ENCODE measurements at places on chromosomes 4 and X.

- ATAC-seq = no peak
Observed at GRCh38 chrX:150844016-150844415, 54.5 kb downstream of the CD99L2 start.

DNA sequence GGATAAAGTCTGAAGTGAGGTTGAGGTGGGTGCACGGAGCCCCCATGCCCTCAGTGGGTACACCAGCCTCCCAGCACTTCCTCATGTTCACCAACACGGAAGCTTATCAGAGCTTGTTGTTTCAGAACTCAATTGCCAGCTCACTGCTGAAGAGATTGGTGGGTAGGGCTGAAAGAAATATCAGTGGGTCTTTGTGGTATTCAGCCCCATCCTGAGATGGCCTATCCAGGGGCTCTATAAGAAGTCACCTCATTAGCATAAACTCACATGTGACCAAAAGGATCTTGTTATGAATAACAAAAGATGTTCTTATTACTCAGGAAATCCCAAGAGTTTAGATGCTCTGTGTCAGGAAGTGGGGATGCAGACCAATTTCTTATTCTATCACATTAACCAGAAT lies 177.3 kb downstream of the ARHGAP10 start:
- no peak for ATAC-seq

GRCh38 chrX:109134777-109135176 lies 347.1 kb downstream of the GUCY2F start:
- no peak for ATAC-seq

- ATAC-seq = no peak
Observed at GRCh38 chr4:3452376-3452775, 10.6 kb downstream of the HGFAC start.

- ATAC-seq = no peak
Observed at GRCh38 chr4:149238097-149238496, 577.5 kb downstream of the IQCM start.

- no peak for ATAC-seq
Observed at GRCh38 chrX:67787196-67787595, 243.4 kb downstream of the AR start.

DNA sequence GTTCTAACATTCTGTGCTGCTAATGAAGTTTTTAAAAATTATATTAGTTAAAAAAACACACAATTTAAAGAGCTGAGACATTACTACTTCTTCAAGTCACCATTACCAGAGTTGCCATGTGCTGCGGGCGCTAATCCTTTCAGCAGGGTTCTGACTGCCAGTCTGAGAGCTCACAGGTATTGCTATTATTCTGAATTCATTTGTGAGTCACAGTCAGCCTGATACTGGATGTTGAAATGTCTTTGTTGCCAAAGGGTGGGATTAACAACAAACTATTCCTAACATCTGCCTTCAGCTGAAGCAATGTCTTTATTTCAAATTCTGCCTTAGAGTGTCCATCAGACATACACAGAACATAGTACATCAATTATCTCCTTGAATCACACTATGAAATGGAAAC lies 197.1 kb upstream of the FGF13 start:
- no peak for ATAC-seq

DNA sequence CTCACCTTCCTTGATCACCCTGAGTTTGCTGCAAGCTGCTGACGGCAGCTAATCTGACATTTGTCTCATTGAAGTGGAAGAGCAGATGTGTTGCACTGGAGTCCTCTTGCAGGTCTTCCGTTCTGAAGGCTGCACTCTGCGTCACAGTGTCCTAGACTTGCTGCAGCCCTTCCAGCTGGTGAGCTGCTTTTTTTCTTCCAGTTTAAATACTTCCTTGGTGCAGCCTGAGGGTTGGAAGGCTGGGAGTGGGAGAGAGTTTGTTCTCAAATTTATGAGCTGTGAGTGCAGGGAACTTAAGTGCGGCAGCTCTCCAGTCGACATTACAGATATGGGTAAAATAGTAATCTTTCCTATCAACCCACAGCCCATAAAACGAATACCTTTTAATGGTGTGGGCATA lies 303.6 kb upstream of the FAT1 start:
- no peak for ATAC-seq

GRCh38 chrX:112877771-112878173 lies 37.1 kb upstream of the AMOT start:
- no peak for ATAC-seq

DNA sequence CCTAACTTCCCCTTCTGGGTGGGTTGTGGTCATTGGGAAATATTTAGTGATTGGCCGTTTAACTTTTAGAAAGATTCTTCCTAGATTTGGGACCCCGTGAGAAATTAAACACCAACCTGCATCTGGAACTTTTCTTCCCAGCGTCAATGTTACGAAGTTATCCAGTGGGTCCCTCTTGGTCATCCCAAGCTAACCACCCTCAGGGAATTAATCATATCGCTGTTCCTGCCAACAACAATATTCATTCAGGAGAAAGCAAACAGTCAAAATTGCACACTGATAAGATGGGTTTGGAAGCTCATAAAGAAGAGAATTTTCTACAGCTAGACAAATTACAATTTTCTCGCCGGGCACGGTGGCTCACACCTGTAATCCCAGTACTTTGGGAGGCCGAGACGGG lies 121.2 kb upstream of the STX18 start:
- ATAC-seq = no peak

- no peak for ATAC-seq
Observed at GRCh38 chr4:75325318-75325979, 188.8 kb downstream of the RCHY1 start.

DNA sequence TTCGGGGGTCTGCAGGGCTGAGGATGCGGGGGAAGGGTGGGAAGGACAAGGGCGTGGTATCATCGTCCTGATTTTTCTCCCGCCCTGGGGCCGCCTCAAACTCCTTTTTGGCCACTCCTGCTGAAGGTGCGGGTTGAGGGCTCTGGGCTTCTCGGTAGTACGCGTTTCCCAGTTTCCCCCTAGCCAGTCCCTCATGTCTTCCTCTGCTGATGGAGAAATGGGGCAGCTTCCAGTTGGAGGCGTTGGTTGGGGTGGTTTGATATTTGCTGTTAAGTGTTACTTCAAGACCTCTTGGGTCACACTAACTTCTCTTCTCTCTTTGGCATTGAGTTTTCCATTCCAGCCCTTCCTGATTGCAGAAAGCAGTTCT lies 482 bp downstream of the GSTCD start:
- peak; percentile 32 for ATAC-seq

DNA sequence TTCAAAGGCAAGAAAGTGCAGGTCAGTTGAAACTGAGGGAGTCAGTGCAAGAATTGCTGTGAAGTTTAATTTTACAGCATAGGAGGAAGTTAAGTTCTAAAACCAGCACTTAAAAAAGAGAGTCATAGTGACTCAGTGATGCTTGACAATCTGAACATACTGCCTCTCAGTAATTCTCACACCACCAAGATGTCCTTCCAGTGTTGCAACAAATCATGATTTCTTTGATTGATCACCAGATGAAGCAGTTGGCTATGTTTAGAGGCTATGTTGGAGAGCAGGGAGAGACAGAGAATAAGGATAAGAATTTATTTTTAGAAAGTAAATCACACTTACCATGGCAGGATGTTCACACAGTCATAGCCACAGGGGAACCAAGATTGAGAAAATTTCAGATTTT lies 13.2 kb downstream of the TRIM2 start:
- no peak for ATAC-seq

DNA sequence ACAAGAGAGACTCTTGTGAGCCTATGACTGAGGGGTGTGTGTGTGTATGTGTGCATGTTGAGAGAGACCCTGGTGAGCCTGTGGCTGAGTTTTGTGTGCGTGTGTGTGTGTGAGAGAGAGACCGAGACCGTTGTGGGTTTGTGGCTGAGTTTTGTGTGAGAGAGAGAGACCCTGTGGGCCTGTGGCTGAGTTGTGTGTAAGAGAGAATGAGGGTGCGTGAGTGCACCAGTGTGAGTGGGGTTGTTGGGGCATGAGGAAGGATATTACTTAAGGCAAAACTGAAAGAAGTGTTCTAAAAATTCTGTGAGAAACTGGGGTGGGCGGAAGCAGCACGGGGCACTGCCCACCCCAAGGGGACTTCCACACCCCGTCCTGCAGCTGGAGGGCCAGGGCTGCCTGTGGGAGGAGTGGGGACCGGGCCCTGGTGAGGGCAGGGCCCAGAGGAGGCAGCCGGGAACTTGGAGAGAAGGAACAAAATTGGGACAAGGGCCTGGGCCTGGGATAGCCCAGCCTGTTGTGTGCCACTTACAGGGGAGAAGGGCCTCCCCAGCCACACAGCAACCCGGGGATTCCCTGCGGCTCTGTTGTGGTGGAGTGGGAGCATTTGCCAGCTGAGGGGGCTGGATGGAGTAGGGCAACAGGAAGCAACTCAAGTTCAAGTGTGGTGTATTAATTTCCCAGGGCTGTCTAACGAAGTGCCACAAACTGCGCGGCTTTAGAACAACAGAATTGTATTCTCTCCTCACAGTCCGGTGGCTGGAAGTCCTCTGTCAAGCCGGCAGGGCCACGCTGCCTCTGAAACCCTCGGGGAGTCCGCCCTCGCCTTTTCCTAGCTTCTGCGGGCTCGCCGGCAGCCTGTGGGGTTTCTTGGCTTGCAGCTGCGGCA lies 22.1 kb downstream of the TMEM131L start:
- peak; percentile 14 for ATAC-seq

DNA sequence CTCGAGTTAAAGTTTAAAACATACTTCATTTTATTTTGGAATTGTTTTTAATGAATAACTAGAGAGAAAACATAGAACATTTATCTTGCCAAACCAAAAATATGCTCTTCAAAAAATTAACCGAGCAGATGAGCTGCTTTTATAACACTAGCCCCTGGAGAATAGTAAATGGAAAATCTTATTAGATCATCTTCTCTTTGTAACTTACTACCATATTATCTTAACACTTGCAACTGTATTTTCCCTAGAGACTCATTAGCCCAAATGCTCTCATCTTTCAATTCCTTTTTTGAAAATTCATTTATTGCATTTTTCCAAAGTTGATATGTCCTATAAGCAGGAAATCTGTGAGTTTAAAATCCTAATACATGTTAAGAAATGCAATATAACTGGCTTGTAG lies 143.3 kb downstream of the CAMK2D start:
- ATAC-seq = no peak

- no peak for ATAC-seq
Observed at GRCh38 chrX:21990832-21991231, 41.3 kb upstream of the PHEX start.

GRCh38 chr4:164221631-164222030 lies 532.3 kb upstream of the SMIM31 start:
- ATAC-seq = no peak

DNA sequence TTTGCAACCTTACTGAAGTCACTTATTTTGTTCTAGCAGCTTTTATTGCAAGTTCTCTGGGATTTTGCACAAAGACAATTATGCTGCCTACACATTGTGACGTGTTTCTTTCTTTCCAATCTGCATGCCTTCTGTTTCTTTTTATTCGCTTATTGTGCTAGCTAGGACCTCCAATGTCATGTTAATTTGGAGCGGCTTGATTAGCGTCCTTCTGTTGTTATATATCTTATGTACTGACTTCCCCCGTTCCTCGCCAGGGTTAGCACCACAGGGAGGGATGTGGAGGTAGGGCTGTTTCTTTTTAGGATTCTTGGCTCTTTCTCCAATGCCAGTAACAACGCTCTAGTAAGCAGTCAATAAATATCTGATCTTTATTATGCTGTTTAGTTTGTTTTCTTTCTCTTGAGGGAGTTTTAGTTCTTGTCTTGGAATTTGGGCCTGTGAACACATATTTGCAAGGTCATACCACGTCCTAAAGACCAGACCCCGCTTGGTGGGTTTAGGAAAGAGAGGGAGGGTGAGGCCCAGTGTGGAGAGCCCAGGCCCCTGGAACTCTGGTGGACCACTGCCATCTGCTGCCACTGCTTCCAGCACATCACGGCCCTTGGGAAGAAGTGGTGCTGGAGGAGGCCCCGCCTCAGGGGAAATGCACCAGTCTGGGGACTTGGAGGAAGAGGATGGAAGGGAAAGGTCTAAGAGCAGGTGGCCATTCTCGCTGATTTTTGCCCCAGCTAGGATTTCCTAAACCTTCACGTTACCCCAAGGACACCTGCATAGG lies 129.1 kb downstream of the TRIML1 start:
- ATAC-seq = no peak

DNA sequence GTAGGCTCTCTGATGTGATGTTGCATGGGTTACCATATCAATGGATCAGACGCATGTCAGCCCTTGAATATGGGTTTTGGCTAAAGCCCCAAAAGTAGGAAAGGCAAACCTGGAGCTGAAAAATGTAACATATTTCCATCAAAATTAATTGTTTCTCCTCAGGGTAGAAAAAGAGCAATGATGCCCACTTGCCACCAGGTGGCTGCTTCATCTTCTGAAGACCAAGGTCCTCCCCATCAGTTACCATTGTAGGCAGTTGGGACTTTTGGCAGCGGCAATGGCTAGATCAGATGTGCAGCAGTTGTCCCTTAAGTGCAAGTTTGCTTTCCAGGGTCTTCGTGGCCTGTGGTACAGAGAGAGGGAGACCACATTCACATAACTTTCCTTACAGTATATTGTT lies 118.2 kb downstream of the NAF1 start:
- ATAC-seq = no peak

GRCh38 chrX:135437867-135438733 lies 16.4 kb downstream of the SMIM10L2A start:
- ATAC-seq = no peak

- no peak for ATAC-seq
Observed at GRCh38 chr4:183343730-183344129, 21.5 kb upstream of the CLDN24 start.

GRCh38 chr4:127669691-127670090 lies 36.9 kb downstream of the INTU start:
- no peak for ATAC-seq

DNA sequence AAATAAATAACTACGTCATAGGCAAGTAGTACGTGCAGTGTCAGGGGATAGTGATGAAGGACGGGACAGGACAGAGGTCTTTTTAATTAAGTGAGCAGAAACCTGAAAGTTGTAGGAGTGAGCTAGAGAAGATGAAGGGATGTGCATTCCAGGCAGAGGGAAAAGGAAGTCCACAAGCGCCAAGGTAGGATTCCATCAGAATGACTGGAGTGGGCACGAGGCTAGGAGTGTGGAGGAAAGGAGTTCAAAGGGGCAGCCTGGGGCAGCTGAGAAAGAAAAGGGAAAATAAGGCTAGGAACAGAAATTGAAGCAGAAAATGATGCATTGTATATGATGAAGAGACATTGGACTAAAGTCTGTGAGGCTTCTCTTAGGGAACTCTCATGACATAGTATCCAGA lies 192.2 kb upstream of the TLL1 start:
- ATAC-seq = no peak

All from gastroesophageal sphincter (tissue), 4 donors.